ENCODE measurements at places on chromosomes 6 and 20.

- no peak for DNase-seq
These were observed 1.5 kb downstream of the DLL1 start for GRCh38 chr6:170289180-170289931.

- no peak for DNase-seq
These were observed 42.0 kb downstream of the UQCC1 start for GRCh38 chr20:35369804-35370203.

DNA sequence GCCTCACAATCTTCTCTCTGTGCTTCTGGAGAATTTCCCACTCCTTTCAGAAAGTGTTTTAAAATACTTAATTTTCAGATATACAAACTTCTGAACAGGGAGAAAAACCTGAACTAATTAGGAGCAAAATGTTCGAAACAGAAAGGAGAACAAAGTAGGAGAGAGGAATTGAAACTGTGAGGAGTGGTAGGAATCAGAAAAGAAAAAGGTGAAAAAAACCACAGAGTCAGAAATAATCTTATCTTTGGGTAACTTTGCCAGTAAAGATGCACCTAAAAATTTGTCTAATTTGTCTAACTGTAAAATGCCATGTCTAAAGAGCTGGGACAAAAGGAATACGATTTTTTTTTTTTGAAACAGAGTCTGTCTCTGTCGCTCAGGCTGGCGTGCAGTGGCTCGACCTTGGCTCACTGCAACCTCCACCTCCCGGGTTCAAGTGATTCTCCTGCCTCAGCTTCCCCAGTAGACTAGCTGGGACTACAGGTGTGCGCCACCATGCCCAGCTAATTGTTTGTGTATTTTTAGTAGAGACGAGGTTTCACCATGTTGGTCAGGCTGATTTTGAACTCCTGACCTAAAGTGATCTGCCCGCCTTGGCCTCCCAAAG, 4.7 kb upstream of the RIPOR2 start:
- DNase-seq, result no peak

DNA sequence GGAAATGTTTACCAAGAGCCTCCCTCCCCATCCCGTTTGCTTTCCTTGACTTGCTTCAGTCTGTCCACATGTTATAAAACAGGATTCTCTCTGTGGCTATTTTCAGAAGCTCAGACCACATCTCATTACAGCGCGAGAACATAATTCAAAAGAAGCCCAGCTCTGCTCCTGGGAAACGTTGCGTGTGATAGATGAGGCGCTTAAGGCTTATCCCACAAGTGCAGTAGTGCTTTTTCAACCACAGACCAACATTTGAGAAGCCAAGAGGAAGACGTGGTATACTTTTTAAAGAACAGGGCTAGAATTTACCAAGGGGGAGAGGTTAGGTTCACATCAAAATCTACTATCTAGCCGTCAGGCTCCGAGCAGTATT, 239.5 kb downstream of the SLC24A3 start:
- no peak for DNase-seq

- no peak for DNase-seq
These were observed 371.0 kb downstream of the TAF4 start for GRCh38 chr20:61694682-61695081.

- no peak for DNase-seq
These were observed 27.7 kb downstream of the ALDH5A1 start for GRCh38 chr6:24522228-24523176.
